WTC11 (cell line): ENCODE measurements at places on chromosomes 12 and 14.
A peak's percentile ranks its signal among the peaks of the same experiment; 100 is the strongest.

DNA sequence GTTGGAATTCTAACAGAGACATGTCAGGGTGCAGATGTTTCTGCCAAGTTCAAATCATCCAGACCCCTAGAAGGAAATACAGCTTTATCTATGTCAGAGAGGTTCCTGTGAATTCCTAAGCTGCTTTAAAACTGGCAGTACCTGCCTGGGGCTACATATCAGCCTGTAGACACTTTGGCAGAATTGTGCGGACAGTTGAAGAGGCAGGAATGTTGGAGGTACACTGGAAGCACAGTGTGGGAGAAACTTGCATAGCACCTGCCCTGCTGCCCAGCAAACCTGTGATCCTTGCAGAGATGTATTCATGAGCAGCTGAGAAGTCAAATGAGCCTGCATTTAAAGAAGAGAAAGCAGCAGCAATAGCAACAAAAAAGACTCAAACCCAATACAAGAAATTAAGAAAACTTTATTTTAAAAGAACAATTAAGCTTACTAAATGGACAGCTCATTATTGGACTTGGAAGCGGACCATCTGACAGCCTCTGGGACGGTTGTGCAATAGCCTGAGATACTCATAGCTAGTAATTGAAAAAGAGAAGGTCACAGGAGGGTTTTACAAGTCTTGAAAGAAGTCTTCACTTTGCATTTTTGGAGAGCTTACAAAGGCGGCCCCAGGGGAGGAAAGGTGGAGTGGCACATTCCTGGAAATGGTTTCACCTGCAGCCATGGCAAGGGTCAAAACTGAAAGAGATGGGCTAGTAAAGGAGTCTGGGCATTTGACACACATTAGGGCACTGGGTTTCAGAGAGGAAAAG, 280.9 kb upstream of the FLRT2 start:
- peak; percentile 11 for DNase-seq

- no peak for DNase-seq
These were observed 206.4 kb downstream of the CRADD start for GRCh38 chr12:93883436-93884154.

- DNase-seq, result no peak
These were observed 7.9 kb upstream of the PUS1 start for GRCh38 chr12:131920902-131921840.

DNA sequence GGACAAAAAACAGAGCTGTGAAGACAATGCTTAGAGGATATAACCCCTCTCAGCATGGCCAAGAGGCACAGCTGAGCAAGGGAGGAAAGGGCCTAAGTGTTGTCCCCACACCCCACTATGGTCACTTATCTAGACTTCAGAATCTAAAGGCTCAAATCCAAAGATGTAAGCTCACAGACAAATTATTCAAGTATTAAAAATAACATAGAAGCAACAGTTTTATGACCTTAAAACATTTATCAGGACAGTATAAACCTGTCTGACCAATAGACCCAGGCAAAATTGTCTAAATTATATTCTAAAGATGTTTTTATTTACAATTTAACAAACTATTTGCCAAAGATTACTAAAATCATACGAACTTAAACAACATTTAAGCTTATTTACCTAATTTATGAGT, 28.1 kb upstream of the PRICKLE1 start:
- DNase-seq, result no peak

GRCh38 chr12:93460902-93461301, 6.4 kb upstream of the MRPL42 start:
- no peak for DNase-seq

DNA sequence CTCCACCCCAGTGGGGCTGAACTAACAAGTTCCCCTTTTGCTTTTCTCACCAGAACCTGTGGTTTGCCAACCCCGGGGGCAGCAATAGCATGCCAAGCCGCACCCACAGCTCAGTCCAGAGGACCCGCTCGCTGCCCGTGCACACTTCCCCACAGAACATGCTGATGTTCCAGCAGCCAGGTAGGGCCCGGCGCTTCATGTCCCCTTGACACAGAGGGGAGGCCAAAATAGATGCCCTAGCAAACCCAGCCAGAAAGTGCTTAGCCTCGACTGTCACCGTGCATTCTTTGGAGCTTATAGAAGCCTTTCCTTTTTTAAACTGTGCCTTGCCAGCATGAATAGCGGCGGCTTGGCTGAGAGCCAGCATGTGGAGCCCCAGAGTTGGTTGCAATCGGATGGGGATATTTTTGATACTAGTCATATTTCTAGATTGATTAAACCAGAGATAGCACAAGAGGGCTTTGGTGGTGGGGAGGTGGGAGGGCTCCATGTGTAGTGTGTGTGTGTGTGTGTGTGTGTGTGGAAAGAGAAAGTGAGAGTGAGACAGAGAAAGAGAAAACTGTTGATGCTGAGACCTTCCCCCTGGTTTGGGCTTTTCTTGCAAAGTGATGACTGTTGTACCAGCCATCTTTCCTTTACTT, 126.1 kb downstream of the GCH1 start:
- no peak for DNase-seq

GRCh38 chr14:25014440-25014839, 35.5 kb downstream of the STXBP6 start:
- no peak for DNase-seq

DNA sequence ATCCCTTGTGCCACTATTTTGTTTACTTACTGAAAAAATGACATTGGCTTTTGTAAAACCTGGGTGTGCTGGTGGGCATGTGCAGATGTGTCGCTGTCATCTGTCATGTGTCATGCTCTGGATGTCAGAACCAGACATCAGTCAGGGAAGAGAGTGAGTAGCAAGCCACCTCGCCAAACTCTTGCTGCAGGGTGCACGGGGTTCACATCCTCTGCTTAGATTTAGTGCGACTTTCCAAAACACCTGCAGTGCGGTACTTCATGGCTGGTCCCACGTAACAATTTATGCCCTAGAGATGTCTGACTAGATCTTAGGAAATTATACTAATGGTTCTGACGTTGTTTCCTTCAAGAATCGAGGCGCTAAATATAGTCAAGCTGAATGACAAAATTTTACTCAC, 106.7 kb downstream of the CRADD start:
- no peak for DNase-seq

GRCh38 chr12:58633479-58633878, 286.8 kb downstream of the LRIG3 start:
- DNase-seq, result no peak

- DNase-seq, result no peak
These were observed 17.8 kb upstream of the RPS6KA5 start for GRCh38 chr14:91078095-91078737.

GRCh38 chr12:110349096-110349495, 54.4 kb downstream of the ANAPC7 start:
- DNase-seq, result no peak

- no peak for DNase-seq
These were observed 61.7 kb upstream of the RFLNA start for GRCh38 chr12:124233041-124233796.

DNA sequence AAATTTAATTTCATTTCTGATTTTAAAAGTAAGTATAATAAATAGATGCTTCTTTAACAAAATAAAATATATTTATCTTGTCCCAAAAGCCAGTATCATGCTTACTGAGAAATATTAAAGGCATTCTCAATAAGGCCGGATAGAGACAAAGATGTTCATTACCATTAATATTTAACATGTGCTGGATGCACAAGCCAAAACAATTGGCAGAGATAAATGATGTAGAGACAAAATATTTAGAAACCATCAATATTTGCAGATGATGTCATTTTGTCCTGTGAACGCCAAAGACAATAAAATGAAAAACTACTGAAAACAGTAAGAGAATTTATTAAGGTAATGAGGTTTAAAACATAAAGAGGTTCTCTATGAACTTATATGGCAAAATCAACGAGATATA, 313.5 kb downstream of the ITPR2 start:
- DNase-seq, result no peak

GRCh38 chr14:74907744-74908143, 15.3 kb downstream of the RPS6KL1 start:
- DNase-seq, result no peak

GRCh38 chr12:124796303-124796960, 67.2 kb downstream of the SCARB1 start:
- no peak for DNase-seq

DNA sequence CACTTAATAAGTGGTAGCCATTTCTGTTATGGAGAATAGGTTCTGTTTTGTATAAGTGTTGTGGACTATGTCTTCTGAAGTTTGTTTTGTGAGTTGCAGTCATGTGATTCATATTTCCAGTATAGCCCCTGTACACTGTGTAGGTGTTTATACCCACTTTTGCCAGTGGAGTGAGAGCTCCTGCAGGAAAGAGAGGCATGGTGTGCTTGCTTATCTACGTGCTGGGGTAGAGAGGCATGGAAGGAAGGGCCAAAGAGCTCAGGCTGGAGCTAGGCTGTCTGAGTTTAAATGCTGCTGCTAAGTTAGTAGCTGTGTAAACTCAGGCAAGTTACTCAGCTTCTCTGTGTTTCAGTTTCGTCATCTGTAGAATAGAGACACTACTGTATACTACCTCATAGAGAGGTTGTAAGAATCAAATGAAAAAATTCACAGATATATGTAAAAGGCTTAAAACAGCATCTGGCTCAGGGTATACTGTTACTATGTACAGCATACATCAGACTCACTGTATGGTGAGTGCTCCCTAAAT, 88.2 kb upstream of the SLC38A2 start:
- DNase-seq, result no peak

GRCh38 chr12:84756961-84757360, 155.6 kb downstream of the SLC6A15 start:
- DNase-seq, result no peak

- DNase-seq, result no peak
These were observed 257.9 kb upstream of the FOXN3 start for GRCh38 chr14:89674936-89675335.
